Spinal cord (tissue), 10 donors: ENCODE measurements at places on chromosomes 6 and 20.

GRCh38 chr6:140059947-140060346 is 685.5 kb upstream of the CITED2 start:
- DNase-seq, result no peak

GRCh38 chr6:35296931-35297600 is 552 bp upstream of the DEF6 start:
- DNase-seq, result no peak

DNA sequence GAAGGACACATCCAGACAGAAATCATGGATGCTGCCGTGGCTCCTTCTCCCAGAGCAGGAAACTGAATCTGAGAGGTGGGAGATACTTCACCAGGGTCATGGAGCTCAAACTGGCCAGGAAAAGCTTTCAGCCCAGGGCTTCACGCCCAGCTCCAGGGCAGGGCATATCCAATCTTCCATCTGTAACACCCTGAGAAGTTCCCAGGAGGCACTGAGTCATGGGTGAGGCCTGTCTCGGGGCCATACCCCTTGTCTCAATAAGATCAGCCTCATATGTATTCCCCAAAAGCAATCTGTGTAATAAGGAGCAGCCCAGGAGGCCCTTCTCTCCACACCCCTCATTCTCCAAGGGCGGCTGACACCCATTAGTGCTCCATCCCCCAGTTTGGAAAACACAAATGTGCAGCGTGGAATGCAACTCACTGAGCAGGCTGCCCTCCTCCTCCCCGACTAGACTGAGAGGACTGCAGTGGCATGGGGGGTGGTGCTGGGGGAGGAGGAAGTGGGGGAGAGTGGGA is 439.3 kb upstream of the SULF2 start:
- DNase-seq, result no peak

DNA sequence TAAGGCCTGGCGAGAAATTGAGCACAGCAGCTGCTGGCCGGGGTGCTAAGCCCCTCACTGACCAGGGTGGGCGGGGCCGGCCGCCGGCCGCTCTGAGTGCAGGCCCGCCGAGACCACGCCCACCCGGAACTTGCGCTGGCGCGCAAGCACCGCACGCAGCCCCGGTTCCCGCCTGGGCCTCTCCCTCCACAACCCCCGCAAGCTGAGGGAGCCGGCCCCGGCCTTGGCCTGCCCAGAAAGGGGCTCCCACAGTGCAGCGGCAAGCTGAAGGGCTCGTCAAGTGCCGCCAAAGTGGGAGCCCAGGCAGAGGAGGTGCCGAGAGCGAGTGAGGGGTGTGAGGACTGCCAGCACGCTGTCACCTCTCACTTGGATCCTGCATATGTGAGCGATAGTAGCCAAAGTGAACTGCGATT is 251.2 kb downstream of the GJA1 start:
- no peak for DNase-seq

- DNase-seq, result no peak
These were observed 152.8 kb downstream of the TMEM200A start for GRCh38 chr6:130518588-130518987.

GRCh38 chr20:32224463-32224862 is 16.8 kb downstream of the POFUT1 start:
- no peak for DNase-seq
